CD8-positive, alpha-beta memory T cell (primary cell): ENCODE measurements at places on chromosomes 7 and 10.

DNA sequence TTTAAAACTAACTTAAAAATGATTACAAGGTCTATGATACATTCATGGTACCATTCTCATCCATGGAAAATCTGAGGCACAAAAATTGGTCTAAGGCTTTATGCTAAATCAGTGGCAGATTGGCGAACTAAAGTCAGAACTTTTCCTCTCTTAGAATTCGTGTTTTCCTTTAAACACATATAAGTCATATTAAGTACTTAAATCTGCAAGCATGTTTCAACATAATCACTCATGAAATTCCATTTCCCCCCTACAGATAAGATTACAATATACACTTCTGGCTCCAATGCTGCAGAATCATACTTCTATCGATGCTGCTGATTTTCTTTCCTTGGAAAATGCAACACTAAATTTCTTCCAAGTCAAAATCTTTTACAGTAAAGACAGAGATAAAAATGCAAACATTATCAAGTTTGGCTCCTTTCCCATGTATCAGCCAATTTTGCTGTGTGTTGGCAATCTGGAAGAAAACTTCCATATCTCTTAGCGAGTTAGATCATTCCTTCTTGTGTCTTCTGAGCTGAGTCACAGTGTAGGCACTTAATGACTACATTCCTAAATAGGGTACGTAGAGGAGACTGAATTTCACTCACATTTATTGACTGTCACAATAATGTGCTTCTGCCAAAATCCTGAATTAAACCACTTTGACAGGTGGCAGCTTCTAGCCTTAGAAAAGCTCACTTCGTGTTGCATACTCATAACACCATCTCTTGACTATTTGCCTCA is 76.4 kb upstream of the LRRC17 start:
- DNase-seq, result no peak
- no peaks in the 10 kb centered on the region for H3K36me3 ChIP-seq
- H3K27me3 ChIP-seq, result no peaks in the 10 kb centered on the region
- H3K4me3 ChIP-seq, result no peak overlapping the region
- no peak overlapping the region for H3K27ac ChIP-seq

GRCh38 chr7:518630-519483 is 789 bp downstream of the PDGFA start:
- H3K27ac ChIP-seq, result no peak overlapping the region
- H3K4me1 ChIP-seq, result peaks cover 12% of the 10 kb centered on the region
- H3K36me3 ChIP-seq, result no peaks in the 10 kb centered on the region
- peaks cover 23% of the 10 kb centered on the region for H3K27me3 ChIP-seq
- peak overlapping the region; percentile 32 for H3K4me3 ChIP-seq

- no peak overlapping the region for H3K4me3 ChIP-seq
- DNase-seq, result no peak
- no peaks in the 10 kb centered on the region for H3K36me3 ChIP-seq
- H3K27me3 ChIP-seq, result no peaks in the 10 kb centered on the region
- no peak overlapping the region for H3K27ac ChIP-seq
- H3K4me1 ChIP-seq, result no peaks in the 10 kb centered on the region
These were observed 27.1 kb upstream of the PIP start for GRCh38 chr7:143104759-143105158.

DNA sequence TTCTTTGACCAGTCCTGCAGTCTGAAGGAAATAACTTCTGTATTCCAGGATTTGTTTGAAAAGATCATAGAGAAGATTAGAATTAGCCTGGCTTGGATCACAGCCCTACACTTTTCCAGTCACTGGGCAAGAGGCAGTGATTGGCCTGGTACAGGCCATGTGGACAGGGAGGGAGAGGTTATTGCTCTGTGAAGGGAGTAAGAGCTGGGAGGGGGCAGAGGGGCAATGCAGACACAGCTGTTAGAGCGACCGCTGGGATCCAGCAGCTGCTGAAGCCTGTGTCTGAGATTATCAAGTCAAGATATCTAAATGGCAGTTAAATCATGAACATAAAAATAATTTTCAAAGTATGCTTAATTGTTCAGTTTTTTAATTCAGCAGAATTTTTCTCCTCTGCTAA is 257.3 kb downstream of the SDK1 start:
- H3K36me3 ChIP-seq, result no peaks in the 10 kb centered on the region
- H3K27me3 ChIP-seq, result no peaks in the 10 kb centered on the region
- H3K4me1 ChIP-seq, result no peaks in the 10 kb centered on the region
- H3K4me3 ChIP-seq, result no peak overlapping the region
- no peak overlapping the region for H3K27ac ChIP-seq

- H3K4me1 ChIP-seq, result no peaks in the 10 kb centered on the region
- H3K4me3 ChIP-seq, result no peak overlapping the region
- DNase-seq, result no peak
- H3K27me3 ChIP-seq, result no peaks in the 10 kb centered on the region
These were observed 137.3 kb downstream of the SDK1 start for GRCh38 chr7:3438352-3438751.

DNA sequence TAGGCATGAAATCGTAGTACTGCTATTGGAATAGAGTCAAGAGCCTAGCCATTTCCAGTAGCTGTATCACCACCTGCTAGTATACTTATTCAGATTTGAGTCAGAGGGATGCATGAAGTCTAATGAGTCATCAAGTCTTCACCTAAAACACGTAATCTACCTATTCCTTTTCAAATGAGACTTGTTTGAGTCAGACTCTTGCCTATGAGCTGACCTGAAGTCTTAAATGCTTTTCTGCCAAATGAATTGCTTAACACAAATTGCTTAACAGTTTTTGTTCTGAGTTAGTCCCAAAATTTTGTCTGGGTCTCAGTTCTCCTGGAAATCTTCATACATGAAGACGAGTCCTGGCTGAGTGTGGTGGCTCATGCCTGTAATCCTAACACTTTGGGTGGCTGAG is 165.2 kb downstream of the GNAT3 start:
- H3K4me3 ChIP-seq, result no peak overlapping the region
- no peak overlapping the region for H3K27ac ChIP-seq
- no peaks in the 10 kb centered on the region for H3K36me3 ChIP-seq
- H3K4me1 ChIP-seq, result no peaks in the 10 kb centered on the region

DNA sequence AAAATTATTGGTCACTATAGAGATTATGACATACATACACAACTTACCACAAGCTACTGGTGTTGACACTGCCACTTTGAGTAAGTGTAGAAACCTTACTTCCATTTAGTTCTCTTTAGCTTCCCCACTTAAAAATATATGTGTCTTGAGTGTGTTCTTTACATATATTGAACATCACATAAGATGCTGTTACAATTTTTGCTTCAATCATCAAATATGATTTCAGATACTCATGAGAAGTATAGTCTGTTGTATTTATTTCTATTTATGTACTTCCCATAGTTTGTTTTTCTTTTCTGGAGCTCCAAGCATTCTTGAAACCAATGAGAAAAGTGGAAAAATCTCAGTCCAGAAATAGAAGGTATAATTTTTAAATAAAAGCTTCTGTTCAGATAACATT is 102.7 kb upstream of the SDK1 start:
- no peak overlapping the region for H3K27ac ChIP-seq
- no peaks in the 10 kb centered on the region for H3K27me3 ChIP-seq
- H3K36me3 ChIP-seq, result no peaks in the 10 kb centered on the region

DNA sequence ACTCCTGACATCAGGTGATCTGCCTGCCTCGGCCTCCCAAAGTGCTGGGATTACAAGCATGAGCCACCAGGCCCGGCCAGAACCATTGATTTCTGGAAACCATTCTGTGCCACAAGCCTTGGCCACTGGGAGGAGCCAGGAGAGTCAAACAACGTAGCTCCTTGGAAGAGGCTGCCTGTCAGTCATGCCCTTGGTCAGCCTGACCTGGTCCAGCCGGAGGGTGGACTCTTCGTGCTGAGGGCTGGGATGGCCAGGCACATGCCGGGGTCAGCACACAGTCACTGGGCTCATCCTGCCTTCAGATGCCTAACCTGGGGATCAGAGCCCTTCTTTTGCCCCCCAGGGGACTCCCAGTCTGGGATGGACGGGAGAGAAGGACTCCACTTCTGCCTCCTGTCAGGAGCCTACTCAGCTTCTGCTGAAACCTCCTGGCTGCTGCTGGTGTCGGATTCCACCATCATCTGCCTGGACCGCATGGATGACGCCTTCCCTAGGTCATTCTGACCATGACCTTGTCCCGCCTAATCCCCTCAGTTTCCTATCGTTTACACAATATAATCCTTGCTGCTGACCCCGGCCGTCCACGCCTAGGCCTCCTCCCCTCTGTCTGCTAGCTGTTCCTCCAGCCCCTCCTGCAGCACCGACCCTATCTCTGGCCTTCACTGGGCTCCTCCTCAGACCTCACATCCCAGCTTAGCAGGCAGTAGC is 30.4 kb downstream of the TMEM270 start:
- no peaks in the 10 kb centered on the region for H3K4me1 ChIP-seq
- H3K36me3 ChIP-seq, result no peaks in the 10 kb centered on the region
- no peak overlapping the region for H3K27ac ChIP-seq
- H3K27me3 ChIP-seq, result no peaks in the 10 kb centered on the region
- H3K4me3 ChIP-seq, result no peak overlapping the region

DNA sequence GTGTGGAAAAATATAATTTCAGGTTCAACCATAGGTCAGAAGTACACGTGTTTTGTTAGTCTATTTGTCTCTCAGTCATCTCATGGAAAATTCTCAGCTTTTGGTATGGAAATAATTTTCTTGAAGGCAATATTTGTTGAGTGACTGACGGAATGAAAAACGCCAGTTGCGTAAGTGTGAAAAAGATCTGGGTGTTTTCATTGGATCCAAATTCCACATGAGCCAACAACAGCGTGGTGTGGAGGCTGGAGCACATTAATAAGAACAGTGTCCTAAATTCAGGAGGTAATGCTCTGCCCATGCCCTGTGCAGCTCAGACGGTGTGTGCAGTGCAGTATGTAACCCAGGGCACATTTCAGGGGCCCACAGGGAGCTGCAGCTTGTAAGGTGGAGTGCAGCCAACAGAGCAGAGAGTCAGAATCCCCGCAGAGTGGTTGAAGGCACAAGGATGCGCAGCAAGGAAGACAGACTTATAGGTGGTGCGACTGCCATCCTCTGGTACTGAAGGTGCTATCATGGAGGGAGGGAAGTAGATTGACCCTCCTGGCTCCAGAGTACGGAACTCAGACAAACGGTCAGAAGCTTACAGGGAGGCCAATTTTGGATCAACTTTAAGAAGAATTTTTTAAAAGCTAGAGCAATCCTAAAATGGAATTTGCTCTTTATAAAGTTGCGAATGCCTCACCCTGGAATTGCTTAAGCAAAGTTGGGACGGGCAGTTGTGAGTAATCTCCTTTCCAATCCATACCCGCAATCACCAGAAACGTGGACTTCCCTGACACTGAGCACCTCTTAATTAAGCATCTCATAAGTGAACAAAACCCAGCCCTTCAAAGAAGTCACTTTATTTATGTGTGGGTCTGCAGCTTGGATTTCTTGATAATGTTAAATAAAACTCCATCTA is 38.0 kb downstream of the EGFR start:
- no peak overlapping the region for H3K27ac ChIP-seq
- DNase-seq, result no peak
- H3K4me3 ChIP-seq, result no peak overlapping the region
- H3K27me3 ChIP-seq, result no peaks in the 10 kb centered on the region
- H3K36me3 ChIP-seq, result no peaks in the 10 kb centered on the region

DNA sequence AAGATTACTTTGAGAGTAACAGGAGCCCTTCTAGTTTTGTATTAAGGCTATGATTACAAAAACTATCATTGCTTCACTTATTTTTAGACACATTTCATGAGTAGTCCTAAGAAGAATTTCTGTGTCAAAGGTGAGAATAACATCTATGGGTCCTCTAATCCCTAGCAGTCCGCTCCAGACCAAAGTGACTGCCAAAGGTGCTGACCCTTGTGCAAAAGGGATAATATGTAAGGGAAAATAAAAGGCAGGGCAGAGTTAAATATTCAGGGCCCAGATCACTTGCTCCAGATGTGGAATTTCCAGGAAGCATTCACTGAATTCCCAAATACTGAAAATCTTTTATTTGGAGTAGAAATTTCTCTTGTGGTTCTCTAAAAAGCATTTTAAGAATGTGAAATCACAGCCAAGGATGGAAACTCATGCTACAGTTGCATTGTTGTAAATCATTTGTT is 29.3 kb downstream of the RHOBTB1 start:
- H3K36me3 ChIP-seq, result no peaks in the 10 kb centered on the region
- no peaks in the 10 kb centered on the region for H3K4me1 ChIP-seq
- H3K27ac ChIP-seq, result no peak overlapping the region
- H3K4me3 ChIP-seq, result no peak overlapping the region
